ENCODE measurements at places on chromosomes 1 and 21. TPM values are rescaled to one million over a fixed set of nuclear protein-coding genes. Genes with fewer than 3 reads are reported as not detected.

The CLIC6 gene
- under 0.01 TPM for total RNA-seq

The CDK11B gene
- 6.0 TPM for total RNA-seq

The AGT gene
- 0.32 TPM for total RNA-seq

The MSH4 gene
- total RNA-seq: 0.43 TPM

The SESN2 gene
- 13.4 TPM for total RNA-seq

DNA sequence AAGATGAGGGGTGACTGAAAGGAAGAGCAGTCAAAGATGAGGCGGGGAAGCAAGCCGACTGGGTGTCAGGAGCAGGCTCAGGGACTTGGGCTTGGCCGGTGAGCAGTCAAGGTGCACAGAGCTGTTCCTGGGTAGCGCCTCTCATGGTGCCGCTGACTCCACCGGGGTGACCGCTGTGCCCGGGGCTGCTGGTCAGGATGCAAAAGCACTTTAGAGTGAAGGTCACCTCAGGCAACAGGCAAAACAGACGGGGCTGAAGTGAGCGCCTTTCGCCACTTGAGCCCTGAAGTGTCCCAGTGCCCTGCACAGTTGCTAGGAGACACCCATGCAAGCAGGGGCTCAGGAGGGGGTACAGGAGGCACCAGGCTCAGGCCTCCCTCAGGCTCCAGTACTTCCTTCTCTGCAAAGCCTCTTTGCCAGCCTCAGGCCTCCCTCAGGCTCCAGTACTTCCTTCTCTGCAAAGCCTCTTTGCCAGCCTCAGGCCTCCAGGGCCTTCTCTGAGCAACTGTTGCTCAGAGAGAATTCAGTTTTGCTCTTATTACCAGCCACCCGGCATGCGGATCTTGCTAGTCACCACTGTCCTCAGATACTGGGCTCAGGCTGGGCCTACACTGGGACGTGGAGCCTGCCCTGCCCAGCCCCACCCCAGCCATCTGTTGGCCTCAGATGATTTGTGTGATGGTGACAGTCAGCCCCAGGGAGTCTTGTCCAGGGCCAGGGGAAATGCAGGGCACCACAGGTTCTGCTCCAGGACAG lies 99.7 kb upstream of the IRF2BP2 start:
- no peak for DNase-seq

DNA sequence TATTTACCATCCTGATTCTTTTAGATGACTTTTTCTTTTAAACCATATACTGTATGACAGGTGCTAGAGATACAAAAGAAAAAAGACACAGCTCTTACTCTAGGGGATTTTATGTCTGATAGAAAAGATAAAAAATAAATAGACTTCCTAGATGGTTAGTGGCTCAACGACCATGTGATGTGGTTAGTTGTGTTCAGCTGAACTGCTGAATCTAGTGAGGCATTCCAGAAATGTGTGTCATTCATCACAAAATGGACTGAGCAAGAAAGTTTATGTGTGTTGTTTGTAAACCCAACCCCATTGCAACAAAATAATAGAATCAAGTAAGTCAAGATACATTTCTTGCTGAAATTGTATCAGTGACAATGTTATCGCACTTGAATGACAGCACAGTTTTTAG lies 205.8 kb upstream of the LYPLAL1 start:
- DNase-seq: peak; percentile 72

GRCh38 chr1:19043579-19044443 lies 87.3 kb upstream of the IFFO2 start:
- no peak for DNase-seq

- DNase-seq: no peak
These were observed 14.1 kb upstream of the RNF223 start for GRCh38 chr1:1088029-1088800.

- DNase-seq: peak; percentile 67
These were observed 60.8 kb downstream of the FASLG start for GRCh38 chr1:172719694-172720138.

GRCh38 chr1:184272175-184272866 lies 114.5 kb upstream of the C1orf21 start:
- no peak for DNase-seq

GRCh38 chr1:96329121-96329520 lies 392.5 kb upstream of the PTBP2 start:
- DNase-seq: peak; percentile 42

- DNase-seq: no peak
These were observed 113.0 kb downstream of the TSEN15 start for GRCh38 chr1:184164536-184164935.

GRCh38 chr1:202149566-202149965 lies 5.0 kb upstream of the ARL8A start:
- no peak for DNase-seq
